ENCODE measurements at places on chromosomes 1 and 21.

GRCh38 chr1:110580244-110580643, 25.9 kb downstream of the KCNA2 start:
- no peak for DNase-seq

- DNase-seq = no peak
Measured at GRCh38 chr1:109749221-109749620, 8.4 kb upstream of the GSTM3 start.

DNA sequence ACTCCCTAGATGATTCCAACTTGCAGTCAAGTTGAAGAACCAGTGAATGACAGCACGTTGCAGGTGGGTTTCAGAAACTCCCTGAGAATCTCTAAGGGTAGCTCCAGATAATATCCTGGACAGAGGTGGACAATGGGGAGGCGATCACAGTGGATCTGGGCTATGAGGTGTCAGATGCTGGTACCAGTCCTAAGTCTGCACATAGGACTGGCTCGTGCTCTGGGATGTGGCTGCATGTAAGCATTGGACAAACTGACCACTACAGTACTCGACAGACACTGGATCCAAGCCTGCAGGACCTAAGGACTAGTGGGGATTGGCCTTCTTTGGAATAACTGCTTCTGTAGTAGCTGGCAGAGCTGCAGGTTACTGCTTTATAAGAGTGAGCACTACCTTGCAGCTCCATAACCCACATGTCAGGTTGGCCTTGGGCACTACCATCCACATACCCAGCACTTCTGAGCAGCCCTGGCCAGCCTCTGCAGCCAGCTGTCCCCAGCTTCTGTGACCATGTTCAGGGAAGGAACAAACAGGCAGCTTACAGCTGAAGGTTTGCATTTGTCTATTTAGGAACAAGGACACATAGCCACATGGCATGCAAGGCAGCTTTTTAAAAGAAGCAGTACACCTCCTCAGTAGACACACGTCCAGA, 33.2 kb upstream of the DNAH14 start:
- DNase-seq = no peak

DNA sequence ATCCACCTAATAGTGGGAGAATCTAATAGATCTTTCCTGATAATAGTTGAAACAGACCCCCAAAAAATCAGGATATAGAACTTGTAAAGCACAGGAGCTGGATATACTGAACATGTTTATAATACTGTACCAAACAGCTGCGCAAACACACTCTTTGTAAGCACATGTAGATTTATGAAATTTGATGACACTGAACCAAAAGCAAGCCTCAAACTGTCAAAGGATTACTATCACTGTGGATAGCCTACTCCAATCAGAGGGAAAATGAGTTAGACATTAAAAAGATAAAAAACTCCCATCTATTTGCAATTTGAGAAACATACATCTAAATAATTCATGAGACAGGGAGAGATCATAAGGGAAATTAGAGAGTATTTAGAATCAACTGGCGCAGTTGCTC, 26.1 kb downstream of the RCAN3 start:
- no peak for DNase-seq

DNA sequence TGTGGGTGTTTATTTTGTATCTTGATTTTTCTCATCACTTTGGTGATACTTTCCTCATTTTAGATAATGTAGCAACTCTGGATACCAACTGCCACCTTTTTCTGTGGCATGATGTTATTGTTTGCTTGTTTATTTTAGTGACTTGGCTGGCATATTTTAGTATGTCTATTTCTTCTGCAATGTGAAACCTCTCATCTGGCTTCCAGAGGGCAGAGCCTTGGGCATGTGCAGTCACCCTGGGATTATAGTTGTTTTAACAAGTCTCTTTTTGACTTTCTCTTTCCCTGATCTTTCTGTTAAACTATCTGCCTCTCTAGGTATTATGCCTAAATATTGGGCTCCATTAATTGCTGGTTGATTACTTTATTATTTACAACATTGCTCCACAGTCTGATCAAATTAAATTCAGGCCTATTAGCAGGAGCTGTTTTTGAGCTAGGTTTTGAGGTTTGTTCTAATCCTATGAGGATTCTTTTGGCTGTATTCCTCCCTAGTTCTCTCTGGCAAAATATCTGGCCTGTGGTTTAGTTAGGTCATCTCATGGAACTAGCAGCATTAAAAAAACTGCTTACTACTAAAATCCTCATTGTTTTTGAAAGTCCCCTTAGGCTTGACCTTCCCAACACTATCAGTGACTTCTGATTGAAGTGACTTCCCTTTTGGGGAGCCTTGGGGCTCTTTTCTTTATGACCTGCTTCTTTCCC, 86.4 kb upstream of the FAM78B start:
- DNase-seq = no peak

- DNase-seq = no peak
Measured at GRCh38 chr1:4695241-4695640, 40.8 kb downstream of the AJAP1 start.

- DNase-seq = no peak
Measured at GRCh38 chr1:51063121-51063520, 38.9 kb upstream of the C1orf185 start.

DNA sequence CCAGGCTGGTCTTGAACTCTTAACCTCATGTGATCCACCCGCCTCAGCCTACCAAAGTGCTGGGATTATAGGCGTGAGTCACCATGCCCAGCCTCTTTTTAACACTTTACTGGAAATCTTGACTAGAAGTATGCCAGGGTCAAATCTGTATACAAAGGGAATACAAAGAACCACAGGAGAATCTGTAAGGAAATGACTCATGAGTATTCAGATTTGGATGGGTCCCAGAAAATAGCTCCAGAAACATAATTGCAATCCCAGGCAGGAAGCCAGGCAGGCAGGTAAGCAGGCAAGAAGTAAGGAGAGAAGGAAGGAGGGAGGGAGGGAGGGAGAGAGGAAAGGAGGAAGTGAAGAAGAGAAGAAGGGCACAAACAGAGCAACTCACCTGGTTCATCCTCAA, 22.8 kb upstream of the TIAM1 start:
- DNase-seq = no peak

GRCh38 chr1:1597275-1597930, 2.5 kb downstream of the FNDC10 start:
- DNase-seq = peak; percentile 97

GRCh38 chr21:38675182-38675824, 130.4 kb upstream of the ETS2 start:
- no peak for DNase-seq

- DNase-seq = no peak
Measured at GRCh38 chr1:185813401-185813979, 79.3 kb downstream of the HMCN1 start.

DNA sequence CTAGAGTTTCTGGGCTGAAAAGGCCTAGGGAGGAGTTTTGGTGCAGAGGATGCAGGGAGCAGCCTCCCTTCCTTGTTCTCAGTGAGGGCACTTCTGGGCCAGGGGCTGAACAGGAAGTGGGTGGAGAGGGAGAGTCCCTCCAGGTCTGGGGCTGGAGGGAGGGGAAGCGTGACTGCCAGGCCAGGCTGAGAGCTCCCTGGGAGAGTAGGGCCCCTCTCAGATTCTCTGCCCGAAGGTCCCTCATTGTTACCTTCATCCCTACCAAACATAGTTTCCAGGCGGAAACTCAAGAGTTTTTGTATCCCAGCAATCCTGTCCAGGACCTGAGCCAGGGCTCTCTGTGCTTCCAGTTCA, 36.8 kb downstream of the CITED4 start:
- DNase-seq = no peak

GRCh38 chr1:61012341-61012761, 70.0 kb upstream of the NFIA start:
- no peak for DNase-seq

GRCh38 chr1:223621312-223621734, 44.2 kb downstream of the CAPN8 start:
- DNase-seq = no peak

GRCh38 chr1:164689672-164690511, 130.9 kb downstream of the PBX1 start:
- DNase-seq = no peak

DNA sequence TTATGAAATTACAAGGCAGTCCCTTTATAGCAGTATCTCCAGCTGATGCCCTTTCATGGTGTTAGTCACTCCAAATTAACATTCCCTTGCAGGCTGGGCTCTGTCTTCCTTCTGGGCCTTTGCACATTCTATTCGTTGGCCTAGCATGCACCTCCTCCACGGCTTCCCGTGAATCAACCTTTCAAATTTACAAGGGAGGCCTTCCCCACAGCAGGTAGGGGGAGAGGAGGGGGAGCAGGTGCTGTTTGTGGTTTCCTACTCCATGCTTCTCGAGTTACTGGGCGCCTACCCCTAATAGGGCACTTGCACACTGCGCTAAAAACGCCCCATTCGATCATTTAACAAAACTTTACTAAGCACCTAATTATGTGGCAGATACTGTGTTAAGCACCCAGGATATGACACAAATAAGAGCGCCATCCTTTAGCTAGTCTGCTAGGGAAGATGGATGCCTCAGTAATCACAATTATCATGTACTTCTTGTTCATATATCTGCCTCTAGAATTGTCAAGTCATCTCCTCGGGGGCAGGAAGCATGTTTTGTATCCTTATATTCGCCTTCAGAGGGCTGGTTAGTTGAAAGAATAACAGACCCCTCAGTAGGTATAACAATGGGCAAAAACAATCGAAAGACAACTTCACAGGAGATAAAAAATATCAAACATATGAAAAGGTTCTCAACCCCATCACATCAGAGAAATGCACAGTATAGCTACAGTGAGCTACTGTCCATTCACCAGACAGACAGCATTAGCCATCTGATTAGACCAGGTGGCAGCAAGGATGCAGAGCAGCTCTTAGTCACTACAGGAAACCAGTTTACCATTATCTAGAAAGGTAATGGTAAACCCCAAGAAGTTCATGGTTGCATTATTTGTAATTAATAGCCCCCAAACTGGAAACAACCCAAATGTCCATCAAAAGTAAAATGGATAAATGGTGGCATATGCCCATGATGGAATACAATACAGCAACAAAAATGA, 1.7 kb upstream of the ADAR start:
- no peak for DNase-seq

DNA sequence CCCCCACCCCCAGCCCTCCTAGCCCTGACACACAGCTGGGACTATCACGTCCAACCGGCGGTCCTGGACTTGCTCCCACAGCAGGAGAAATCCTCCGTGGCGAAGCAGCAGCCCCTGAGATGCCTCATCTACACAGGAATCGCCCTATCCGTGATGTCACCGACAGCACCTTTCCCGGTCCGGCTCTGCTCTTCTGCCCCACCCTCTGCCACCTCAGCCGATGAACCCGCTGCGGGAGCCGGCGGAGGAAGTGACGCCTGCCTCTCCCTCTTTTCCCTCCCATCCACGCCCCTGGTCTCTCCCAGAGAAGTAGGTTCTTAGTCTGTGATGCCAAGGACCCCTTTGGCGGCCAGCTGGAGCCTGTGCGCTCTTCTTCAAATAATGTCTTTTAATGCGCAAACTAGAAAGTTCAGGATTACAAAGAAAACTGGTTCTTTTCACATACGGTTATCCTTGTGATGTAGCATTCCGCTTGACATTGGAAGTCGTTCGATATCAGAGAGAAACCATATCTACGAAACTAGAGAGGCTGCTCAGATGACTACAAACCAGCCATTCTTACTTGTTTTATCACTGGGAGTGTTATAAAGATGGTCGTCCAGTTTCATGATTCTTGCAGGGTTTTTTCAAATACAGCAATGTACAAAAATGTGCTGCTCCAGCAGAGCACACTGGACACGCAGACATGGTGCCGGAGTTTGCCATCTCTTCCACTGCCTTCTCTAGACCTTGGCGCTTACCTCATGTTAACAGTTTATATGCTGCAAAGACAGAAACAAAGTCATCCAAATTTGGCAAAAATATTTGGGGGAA, 120.3 kb downstream of the PPIAL4G start:
- DNase-seq = peak; percentile 32

DNA sequence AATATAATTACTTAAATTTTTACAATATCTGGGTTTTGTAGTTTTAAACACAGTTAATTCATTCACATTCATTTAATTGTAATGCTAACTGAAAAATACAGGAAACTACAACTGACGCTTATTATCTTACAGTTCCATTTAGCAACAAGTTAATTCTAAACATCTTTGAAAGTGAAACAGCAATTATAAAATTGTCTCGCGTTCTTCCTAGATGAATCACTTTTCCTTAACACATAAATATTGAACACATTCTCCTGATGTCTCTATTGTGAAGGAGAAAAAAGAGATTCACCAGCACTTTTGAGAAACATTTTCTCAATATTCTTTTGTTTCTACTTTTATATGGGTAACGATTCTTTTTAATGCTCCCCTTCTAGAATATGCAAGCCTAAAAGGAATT, 6.4 kb downstream of the PTGFR start:
- DNase-seq = no peak

DNA sequence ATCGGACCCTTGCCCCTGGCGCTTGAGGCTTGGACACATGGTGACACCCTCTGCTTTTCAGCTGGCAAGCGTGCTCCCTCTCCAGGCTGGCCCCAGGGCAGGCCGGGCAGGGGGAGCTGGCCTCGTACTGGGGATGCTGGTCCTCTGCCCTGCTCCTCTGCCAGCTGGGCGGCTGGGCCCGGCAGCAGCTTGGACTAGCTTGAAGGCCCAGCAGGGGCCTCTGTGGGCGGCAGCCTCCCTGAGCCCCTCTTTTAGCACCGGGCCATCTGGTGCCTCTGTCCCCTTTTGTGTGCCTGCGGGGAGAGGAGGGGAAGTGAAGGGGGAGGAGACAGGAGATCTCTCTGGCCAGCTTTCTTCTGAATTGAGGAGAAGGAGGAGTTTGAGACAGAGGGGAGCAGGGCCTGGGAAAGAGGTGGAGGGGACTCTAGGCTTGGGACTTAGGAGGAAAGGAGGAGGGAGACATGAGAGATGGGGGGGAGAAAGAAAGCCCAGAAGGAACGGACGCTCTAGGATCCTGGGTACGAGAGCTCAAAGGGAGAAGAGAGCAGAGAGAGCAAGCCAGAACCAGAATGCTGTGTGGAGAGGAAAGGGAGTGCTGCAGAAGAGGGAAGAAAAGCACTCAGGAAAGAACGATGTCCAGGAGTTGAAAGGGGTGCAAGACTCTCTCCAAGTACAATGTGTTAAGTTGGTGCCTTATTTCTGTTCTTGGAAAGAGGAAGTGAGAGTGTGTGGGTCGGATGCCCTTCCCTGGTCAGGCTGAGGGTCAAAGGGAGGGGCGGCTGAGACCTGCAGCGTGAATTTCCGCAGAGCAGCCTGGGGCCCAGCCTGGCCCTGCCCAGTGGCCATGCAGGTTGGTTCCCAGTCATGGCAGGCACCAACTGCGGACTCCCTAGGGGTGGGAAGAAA, 40.3 kb downstream of the IER5 start:
- no peak for DNase-seq

GRCh38 chr1:61266738-61267137, 184.4 kb downstream of the NFIA start:
- no peak for DNase-seq

All from 8988T (cell line).